Stimulated activated CD8-positive, alpha-beta memory T cell treated with anti-CD3 and anti-CD28 coated beads, Interleukin-4, amount 100 ng/mL, for 48 hours (primary cell): ENCODE measurements at places on chromosomes 3 and 15.
A peak's percentile ranks its signal among the peaks of the same experiment; 100 is the strongest.

DNA sequence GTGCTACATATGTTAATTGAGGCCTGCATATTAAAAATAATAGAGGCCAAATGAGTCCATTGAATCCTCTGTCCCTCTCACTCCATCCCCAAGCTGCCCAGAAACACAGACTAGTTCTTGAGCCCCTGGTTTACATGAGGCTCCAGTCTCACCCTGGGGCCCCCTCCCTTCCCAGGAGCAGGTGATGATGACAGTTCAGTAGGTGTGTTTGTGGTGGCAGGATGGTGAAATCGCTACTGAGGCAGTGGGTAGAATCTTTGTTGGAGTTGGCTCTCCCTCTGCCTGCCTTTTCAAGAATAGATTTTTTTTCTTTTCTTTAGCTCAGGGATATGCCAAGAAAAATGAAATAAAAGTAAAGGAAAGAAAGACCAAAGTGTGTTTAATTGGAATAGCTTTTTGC, 288.7 kb downstream of the EPHB1 start:
- DNase-seq: no peak

GRCh38 chr3:50600141-50600753, 11.3 kb downstream of the CISH start:
- peak; percentile 73 for DNase-seq

DNA sequence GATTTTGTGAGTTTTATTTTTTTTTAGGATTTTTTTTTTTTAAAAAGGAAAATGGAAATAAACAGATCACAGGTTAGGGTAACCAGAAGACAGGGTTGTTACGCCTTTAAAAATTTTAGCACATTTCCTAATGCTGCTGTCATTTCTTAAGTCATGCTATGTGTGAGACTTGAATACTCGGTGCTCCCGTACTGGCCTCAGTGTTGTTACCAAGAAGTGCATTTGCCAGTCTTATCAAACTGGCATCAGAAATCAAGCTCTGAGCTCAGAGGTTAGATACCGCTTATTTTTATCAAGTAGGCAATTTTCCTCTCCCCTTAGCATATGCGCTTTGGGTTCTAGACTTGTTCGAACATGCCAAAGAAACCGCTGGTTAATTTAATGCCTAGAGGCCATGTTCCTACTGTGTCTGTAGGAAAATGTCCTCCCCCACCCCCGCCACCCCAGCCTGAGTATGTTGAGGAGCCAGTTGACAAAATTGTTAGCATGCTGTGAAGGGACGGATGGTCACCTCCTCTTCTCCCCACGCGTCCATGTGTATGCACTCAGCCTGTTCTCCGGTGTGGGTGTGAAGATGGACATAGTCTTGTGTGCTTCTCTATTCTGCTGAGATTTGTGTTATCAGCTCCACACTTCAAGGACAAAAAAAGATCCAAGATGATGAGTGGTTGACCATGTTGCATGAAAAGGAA, 88.9 kb downstream of the ITPR1 start:
- no peak for DNase-seq

DNA sequence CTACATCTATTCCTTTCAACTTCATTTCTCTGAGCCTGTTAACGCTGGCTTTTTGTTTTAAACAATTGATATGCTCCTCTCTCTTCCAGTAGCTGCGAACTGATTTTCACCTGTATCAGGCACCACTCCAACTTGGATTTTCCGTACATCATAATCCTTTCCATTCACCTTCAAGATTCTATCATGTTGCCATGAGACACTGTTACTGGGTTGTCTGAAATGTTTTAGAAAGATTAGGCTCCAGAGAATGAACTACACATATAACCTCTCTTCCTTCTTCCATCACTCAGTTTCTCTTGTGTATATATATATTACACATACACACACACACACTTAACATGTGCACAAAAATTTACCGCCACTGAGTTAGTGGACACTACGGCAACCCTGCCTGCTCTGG, at the start of gene USP50:
Gene USP50 (minus strand): TSS at position 101 of the 400 bp plus-strand sequence. CDS start 141 bp downstream, outside the sequence.
- DNase-seq: no peak

DNA sequence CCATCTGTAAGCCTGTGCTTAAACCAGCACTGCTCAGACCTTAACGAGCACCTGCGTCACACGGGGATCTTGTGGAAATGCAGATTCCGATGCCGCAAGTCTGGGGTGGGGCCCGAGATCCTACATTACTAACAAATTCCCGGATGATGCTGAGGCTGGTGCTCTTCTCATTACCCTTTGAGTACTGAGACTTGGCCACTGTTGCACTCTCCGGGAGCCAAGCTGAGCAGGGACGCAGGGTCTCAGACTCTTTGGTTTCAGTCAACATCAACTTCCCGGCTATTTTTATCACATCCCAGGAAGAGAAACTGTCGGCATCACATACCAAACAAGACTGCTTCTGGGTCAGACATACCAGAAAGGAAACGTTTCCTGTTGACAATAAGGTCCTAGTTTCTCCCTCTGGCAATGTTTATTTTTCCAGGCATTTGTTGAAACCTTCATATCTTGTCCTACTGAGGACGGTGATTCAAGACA, 276.6 kb downstream of the SHQ1 start:
- DNase-seq: no peak

- no peak for DNase-seq
Measured at GRCh38 chr3:195466251-195466650, 23.4 kb upstream of the ACAP2 start.

GRCh38 chr3:114205541-114205940, 26.7 kb upstream of the DRD3 start:
- DNase-seq: no peak

DNA sequence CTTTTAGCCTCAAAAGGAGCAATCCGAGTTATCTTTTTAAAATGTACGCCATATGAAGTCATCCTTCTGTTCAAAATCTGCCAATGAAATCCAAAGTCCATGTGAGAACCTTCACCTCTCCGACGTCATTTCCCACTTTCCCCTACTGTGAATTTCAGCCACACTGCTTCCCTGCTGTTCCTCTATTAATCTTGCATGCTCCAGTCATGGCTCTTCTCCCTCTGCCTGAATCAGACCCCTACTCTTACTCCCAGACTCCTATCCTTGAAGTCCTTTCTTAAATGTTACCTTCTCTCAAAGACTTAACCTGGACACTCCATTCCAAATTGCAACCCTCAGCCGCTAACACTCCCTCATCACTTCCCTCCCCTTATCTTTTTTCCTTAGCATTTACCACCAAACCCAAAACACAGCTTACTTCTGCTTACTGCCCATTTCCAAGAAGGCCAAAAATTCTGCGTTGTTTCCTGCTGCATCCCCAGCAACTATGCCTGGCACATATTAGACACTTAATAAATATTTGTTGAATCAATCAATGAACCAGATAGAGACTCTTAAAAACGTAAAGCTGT, 1.2 kb downstream of the NKIRAS1 start:
- DNase-seq: no peak

DNA sequence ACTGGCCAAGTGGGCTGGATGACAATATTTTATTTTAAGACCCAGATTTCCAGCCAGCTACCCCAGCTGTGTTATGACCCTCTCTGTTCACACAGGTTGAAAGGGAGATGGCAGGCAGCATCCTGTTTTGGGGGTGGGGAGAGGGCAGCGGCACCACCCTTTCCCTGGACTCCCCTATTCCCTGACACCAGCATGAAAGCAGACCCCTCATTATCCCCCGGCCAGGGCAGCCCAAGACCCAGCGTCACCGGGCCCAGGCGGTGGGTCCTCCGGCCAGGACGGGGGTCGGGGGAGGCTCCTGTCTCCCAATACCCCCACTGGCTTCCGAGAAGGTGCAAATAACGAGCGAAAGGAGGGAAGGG, 127.6 kb upstream of the MEF2A start:
- peak; percentile 20 for DNase-seq

GRCh38 chr3:55466526-55466925, 20.6 kb downstream of the WNT5A start:
- no peak for DNase-seq

- peak; percentile 50 for DNase-seq
Measured at GRCh38 chr3:57544181-57545125, at the start of gene DNAH12. TSS of gene DNAH12 (minus strand) at chr3:57544344. CDS start at chr3:57542870, 1,474 bp downstream.

- DNase-seq: no peak
Measured at GRCh38 chr3:23867838-23868237, 49.0 kb downstream of the NKIRAS1 start.

- no peak for DNase-seq
Measured at GRCh38 chr3:187359798-187360486, 8.2 kb upstream of the RTP4 start.

GRCh38 chr15:75693501-75694240, 19.0 kb downstream of the CSPG4 start:
- DNase-seq: no peak

DNA sequence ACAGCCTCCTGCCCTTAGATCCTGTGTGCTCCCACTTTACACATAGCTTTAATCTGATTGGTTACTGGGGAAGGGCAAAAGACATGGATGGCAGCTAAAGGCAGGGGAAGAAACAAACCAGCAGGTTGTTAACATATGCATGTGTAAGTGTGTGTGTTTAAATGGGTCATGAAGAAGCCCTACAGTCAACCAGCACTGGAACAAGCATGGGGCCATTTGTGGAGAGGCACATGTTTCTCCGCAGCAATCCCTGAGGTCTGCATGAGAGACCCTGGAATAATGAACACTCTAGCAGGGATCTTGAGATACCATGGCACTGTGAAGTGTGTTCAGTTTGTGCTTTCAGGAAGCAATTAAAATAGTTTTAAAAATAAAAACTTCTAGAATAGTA, 6.0 kb downstream of the KLF13 start:
- DNase-seq: no peak

- no peak for DNase-seq
Measured at GRCh38 chr3:127525373-127525772, 65.2 kb downstream of the TPRA1 start.

DNA sequence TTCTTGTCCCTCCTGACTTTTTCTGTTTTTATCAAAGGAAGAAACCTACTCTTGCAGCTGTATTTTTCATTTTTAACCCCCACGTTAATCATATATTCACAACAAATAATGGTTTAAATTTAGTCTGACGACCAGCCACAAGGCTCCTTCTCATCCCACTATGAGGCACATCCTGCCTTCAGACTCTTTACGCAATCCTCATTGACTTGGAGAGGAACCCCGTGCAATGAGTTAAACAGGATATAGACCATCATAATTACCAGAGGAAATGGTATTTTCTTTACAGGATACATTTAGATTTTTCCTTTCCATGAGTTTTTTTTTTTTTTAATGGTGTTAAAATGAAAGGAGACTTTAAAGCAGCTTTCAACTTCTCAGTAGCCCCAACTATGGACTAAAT, 68.5 kb downstream of the WWTR1 start:
- DNase-seq: no peak
